MG63 (cell line): ENCODE measurements at places on chromosomes 1 and 21. TPM values are rescaled to one million over a fixed set of nuclear protein-coding genes. Genes with fewer than 3 reads are reported as not detected.

GRCh38 chr1:156669794-156670193 lies 7.4 kb downstream of the NES start:
- no peak for DNase-seq

DNA sequence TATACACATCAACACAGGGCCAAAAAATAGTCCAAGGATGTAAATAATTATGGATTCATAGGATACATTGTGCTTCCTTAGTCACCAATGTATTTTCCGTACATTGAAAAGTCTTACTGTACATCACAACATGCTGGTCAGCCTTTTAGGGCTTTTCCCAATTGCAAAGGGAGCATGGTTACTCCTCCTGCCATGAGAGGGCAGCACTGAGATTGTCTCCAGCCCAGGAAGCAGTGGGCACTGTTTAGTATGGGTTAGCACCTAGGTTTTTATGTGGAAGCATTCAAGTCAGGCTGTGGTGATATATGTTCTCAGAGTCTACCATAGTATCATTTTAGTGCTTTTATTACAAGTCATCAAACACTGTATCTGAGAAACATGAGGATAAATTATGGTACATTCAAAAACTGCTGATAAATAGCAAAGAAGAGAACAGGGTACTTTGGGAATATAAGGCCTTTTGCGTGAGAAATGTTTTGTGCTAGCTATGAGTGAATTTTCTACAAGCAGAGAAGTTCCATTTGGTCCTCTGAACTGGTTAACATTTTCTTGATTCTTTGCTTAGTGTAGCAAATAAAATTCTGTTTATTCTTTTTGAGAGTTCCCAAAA lies 34.0 kb downstream of the ST6GALNAC5 start:
- peak; percentile 17 for DNase-seq

- DNase-seq: no peak
Observed at GRCh38 chr1:244371242-244372141, 80.2 kb downstream of the ADSS2 start.

DNA sequence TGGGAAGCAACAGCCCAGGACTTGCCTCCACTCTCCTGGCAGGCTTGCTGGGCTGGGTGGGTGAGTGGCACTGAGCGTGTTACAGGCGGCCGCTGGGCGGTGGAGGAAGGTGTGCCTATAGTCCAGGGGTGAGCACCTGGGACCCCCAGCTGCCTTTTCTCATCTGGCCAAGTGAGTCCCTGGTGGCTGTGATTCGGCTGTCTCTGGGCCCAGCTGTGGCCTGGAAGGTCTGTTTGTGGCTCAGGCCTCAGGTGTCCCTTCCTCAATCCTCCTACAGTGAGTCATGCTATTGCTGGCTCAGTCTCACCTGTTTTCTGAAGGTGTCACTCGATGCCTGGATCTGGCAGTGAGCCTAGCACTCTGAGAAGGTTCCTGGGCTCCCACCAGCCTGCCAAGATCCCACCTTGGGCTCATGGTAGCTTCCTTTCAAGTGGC lies 564.2 kb downstream of the PTPRU start:
- no peak for DNase-seq

DNA sequence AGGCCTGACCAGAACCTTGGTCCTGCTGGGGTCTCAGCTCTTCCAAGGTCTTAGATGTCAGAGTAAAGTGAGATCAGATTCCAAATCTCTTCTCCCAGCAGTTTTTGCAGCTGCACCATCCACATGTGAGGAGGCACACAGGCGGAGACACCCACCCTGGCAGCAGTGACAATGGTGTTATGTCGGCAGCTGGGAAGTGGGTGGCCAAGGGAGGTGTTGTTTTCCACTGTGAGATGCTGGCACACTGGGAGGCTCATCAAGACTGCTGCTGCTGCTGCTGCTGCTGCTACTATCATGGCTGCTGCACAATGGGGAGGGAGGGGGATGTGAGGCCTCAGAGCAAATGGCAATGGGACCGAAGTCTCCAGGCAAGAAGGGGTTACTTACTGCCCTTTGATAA lies 23.6 kb downstream of the CAMK2N1 start:
- no peak for DNase-seq

DNA sequence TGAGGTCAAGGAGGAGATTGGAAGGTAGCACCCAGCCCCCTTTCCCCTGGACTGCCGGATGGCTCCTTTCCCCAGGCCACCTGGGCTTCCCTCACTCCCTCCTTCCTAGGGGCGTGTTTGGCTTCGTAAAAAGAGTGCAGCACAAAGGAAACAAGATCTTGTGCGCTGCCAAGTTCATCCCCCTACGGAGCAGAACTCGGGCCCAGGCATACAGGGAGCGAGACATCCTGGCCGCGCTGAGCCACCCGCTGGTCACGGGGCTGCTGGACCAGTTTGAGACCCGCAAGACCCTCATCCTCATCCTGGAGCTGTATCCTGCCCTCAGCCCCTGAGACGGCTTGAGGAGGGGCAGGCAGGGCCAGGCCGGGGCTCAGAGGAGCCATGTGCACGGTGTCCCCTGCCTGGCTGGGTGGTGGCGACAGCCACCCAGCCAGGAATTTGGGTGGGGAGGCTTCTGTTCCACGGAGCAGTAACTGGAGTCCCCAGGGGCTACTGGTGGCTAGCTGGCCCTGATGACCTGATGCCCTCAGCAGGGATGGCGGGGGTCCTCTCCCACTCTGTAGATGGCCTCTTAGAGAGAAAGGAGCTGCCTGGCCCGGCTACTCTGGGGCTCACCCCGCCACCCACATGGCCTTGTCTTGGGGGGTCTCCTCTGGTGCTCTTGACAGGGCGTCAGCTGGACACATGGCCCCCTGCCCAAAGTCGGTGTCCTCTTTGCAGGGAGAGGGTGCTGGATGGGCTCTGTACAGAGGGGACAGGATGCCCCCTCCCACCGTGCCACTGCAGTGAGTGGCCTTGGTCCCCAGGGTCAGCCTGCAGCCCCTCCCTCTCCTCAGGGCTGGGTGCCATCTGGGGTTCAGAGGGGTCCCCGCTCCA lies 39.5 kb downstream of the TRIM11 start:
- DNase-seq: no peak

GRCh38 chr1:7298145-7298544 lies 473.0 kb upstream of the VAMP3 start:
- no peak for DNase-seq

The TNFSF4 gene
- not detected in 2 replicates for total RNA-seq

The GBP7 gene
- not detected in 2 replicates for total RNA-seq

The RNF186 gene
- total RNA-seq: not detected in 2 replicates

The LCE1E gene
- not detected in 2 replicates for total RNA-seq
